ENCODE measurements at places on chromosomes 16 and 17.

DNA sequence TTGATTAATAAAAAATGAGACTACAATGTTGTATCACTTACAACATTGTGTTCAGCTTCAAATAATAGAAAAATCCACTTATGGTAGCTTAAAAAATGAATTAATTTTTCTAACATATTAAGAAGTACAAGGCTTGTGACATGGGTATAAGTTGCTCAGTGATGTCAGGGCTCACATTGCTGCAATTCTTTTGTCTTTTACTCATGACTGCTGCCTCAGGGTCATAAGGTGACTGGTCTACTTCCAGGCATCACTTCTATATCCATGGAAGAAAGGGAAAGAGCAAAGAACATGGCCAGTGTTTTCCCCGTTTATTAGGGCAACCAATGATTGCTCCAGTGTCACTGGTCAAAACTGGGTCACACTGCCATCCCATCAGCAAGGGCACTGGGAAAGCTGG, 295.3 kb downstream of the MAP2K4 start:
- DNase-seq, result no peak

GRCh38 chr16:29784157-29784556, 6.1 kb downstream of the ZG16 start:
- DNase-seq, result no peak

- no peak for DNase-seq
Observed at GRCh38 chr17:38353086-38353604, 1.5 kb downstream of the SOCS7 start.

- no peak for DNase-seq
Observed at GRCh38 chr16:30437511-30438046, 7.7 kb upstream of the DCTPP1 start.

DNA sequence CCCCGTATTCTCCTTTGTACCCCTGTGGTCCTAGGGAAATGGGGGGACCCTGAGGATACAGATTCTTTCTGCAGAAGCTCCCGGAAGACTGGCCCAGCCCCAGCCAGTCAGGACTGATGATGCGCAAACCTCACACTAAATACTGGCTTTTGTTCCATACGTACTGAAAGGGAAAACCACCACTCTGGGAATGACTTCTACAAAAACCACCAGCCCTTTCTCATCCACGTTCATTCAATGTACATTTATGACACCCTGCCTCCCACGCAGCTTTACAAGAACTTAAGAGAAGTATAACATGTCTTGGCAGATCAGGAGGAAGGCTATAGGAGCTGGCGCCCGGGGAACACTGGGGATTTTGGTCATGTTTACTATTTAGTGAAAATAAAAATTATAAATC, 70.6 kb downstream of the MARCHF10 start:
- DNase-seq, result no peak

DNA sequence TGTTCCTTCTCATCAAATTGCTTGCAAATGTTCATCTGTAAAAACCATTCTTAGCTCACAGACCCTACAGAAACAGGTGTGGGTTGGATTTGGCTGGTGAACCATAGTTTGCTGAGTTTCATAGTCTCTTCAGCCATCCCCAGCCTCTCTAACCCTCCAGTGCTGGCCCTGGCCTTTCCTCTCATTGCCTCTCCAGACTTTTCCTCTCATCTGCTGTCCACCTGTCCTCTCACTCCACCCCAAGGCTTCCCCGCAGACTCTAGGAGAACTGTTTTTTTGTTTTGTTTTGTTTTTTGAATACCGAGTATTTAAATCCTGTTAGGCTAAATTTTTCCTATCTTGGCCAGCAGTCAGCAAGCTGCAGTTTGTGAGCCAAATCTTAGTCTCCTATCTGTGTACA, 41.1 kb downstream of the MEOX1 start:
- no peak for DNase-seq

- DNase-seq, result no peak
Observed at GRCh38 chr17:56867948-56868376, 34.0 kb downstream of the DGKE start.

DNA sequence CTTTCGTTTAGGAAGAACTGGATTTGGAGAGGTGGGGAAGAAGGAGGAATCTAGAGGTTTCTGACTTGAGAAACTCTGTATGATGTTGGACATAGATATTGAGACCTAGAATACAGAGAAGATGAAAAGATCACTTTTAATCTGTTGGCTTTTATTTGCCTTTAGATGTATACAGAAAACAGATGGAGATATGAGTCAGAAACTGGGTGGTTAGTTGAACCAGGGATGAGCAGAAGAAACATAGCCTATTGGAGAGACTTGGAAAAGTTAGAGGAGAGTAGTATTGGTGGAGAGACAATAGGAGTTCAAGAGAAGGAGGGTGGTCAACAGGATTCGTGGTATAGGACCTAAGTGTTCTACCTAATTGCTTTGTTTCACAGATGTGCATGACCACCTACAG, 5.1 kb downstream of the PHAF1 start:
- DNase-seq, result no peak

DNA sequence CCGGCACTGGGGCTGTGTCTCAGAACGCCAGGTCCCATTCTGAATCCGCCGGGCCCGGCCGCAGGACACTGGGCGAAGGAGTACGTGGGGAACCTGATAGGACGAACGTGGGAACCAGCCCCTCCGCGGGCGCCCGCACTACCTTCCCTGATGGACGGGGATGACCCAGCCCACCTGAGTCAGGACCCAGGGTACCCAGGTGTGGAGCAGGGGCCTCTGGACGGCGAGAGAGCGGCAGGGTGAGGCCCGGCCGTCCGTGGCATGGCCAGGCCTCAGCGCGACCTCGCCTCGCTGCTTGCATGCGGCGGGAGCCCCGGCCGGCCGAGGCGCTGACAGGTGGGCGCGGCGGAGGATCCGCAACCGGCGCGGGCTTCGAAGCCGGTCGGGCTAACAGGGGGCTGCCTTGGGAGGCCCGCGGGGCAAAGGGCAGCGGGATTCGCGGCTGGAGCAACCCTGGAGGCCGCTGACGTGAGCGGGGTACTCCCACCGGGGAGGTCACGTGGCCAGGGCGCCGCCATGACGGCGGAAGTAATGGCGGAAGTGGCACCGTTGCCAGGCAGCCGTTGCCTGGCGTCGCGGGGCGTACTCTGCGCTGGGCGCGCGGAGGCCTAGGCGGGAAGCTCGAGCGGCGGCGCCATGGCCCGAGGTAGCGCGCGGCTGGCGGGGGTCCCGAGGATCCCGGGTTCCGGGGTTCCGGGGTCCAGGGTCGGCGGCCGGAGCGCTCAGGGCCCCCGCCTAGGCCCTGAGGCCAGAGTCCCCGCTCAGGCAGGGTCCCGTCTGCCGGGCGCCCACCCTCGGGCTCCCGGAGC, at the start of gene WDR90:
WDR90 (plus strand) TSS at position 585 of the 809 bp plus-strand sequence; CDS start at position 637, 52 bp downstream.
- peak; percentile 84 for DNase-seq

- no peak for DNase-seq
Observed at GRCh38 chr16:27434141-27435051, 32.4 kb downstream of the IL21R start.

DNA sequence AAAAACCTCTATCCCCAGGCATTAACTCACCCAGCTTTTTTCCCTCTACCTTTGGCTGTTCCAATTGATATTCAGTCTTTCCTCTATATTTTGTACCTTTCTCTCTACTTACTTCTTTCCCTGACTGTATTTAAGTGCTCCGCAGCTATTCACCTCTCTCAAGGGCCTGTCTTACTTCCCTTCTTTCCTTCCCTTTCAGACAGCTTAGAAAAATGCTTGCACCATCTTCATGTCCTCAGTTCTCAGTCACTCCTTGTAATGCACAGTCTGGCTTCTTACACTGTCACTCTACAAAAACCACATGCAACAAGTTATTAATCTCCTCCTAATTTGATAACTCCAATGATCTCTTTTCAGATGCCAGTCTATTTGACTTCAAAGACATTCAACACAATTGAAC, 163.4 kb downstream of the PHKB start:
- no peak for DNase-seq

GRCh38 chr17:48718761-48719641, 3.3 kb downstream of the PRAC1 start:
- DNase-seq, result no peak

DNA sequence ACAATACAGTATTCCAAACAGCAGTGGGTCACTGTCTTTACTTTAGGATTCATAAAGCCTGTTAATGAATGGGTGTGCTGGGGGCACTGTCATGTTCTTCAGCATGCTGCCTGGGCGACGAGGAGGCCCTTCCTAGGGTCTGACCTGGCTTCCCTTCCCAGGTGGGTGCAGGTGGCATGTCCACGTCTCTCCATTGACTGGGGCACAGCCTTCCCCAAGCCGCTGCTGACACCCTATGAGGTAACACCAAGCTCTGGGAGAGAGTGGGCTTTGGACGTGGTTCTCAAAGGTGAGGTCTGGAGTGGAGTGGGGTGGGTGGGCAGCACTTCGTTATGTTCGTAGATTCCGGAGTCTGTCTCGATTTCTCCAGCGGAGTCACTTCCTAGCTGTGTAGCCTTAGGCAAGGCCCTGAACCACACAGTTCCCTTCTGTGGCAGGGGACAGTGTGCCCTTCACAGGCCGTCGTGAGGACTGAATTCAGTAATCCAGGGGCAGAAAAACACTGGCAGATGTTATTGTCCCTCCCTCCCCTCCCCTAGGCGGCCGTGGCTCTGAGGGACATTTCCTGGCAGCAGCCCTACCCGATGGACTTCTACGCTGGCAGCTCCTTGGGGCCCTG, 771 bp upstream of the OVCA2 start:
- DNase-seq, result no peak

- DNase-seq, result no peak
Observed at GRCh38 chr16:57618296-57619132, 9.9 kb upstream of the ADGRG1 start.

GRCh38 chr16:61274211-61274610, 762.0 kb downstream of the CDH8 start:
- no peak for DNase-seq

- no peak for DNase-seq
Observed at GRCh38 chr16:87840271-87840978, 28.9 kb downstream of the SLC7A5 start.

DNA sequence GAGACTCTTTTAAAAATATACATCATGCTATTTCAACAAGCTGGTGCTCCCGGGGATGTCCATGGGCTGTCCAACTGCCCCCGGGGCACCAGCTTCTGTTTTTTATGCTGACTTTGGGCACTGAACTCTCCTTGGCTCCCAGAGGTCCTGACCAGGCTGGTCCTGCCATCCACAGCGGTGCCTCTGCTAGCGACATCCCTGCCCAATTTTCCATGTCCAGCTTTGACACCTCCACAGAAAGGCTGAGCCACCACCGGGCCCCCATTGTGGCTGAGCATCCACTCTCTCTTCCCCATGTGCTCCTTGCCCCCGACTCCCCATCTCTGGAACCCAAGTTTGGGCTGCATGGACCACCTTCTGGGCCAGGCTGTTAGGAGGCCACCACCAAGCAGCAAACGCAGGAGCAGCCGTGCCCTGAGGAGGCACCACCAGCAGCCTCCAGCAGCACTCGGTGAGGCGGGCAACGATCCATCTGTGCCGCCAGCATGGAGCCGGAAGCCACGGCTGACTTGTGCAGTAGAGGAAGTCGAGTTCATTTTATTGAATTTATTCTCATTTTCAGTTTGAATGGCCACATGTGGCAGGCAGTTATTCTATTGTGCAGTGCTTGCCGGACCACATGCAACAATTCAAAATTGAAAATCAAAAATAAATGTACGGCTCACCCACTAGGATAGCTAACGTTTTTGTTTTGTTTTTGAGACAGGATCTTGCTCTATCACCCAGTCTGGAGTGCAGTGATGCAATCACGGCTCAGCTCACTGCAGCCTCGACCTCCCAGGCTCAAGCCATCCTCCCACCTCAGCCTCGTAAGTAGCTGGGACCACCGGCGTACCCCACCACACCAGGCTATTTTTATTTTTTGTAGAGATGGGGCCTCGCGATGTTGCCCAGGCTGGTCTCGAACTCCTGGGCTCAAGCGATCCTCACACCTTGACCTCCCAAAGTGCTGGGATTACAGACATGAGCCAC, 2.8 kb upstream of the MEAK7 start:
- peak; percentile 6 for DNase-seq

DNA sequence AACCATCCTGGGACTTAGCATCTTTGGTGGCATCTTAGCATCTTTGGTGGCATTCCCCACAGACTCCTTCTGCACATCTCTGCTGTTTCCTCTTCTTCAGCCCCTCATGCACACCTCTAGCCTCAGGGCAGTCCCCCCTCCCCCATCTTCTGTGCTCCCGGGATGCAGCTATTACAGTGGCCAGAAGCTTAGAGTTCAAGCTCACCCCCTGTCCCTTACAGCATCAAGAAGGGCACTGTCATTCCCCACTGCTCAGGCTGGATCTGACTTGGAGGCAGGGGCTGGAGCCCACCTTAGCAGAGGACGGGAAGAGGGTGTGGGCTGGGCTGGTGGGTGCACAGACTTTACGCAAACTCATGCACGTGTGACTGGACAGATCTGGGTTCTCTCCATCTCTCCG, 650 bp downstream of the EPN3 start:
- DNase-seq, result no peak

GRCh38 chr17:36500745-36501225, 14.3 kb downstream of the ZNHIT3 start:
- DNase-seq, result no peak

GRCh38 chr16:56610017-56610608, 1.7 kb downstream of the MT2A start:
- no peak for DNase-seq

GRCh38 chr17:29642171-29642611, 19.5 kb upstream of the CORO6 start:
- DNase-seq, result no peak

DNA sequence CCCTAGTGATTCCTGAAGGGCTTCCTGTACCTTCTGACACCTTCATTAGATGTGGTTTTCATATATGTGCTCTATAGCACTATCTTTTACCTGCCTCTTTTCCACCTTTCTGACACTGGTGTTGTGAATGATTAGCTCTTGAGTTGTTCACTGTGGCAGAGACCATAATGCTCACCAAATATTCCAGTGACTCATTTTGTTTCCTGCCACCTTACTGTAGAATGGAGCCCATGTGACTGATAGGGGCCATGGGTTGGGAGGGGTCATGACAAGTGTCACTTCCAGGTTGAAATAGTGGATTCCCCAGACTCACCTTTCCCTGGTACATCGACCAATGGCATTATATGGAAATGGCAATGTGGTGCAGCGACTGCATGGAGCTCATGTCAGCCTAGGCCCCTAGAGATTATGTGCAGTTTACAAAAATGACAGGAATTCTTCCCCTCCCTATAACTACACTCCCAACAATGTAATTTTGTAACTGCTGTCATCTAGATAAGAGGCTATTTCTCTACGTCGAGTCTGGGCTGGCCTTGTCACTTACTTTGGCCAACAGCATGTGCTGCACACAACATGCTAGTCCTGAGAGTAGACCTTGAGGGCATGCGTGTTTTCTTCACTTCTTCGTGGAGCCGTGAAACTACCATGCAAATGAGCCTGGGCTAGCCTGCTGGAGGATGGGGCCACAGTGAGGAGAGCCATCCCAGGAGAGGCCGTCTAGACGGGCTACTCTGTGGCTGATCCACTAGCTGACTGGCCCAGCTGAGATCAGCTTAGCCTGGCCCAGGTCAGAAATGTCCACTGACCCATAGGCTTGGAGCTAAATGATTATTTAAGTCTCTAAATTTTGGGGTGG, 409.5 kb downstream of the CA10 start:
- DNase-seq, result no peak

GRCh38 chr17:1229900-1230501, 40.2 kb upstream of the BHLHA9 start:
- DNase-seq, result no peak

Data from KG1 (cell line).